ENCODE measurements at places on chromosomes 11 and 22. TPM values are rescaled to one million over a fixed set of nuclear protein-coding genes. Genes with fewer than 3 reads are reported as not detected.

The MS4A15 gene
- not detected for total RNA-seq

The GRIA4 gene
- total RNA-seq = not detected

The ZNF280B gene
- total RNA-seq = 2.2 TPM

The OR51S1 gene
- total RNA-seq = not detected

The APOL5 gene
- not detected for total RNA-seq

The MGAT3 gene
- total RNA-seq = under 0.01 TPM

The MS4A6A gene
- not detected for total RNA-seq

The INPP5J gene
- total RNA-seq = 0.74 TPM

The SCGB2A2 gene
- total RNA-seq = not detected

The RFPL3 gene
- total RNA-seq = not detected

The DLG2 gene
- 2.1 TPM for total RNA-seq

The CCDC87 gene
- total RNA-seq = 0.32 TPM

The DRD2 gene
- total RNA-seq = not detected

The TECTA gene
- under 0.01 TPM for total RNA-seq

The CBLIF gene
- not detected for total RNA-seq

The DDX25 gene
- not detected for total RNA-seq

The PRR5 gene
- total RNA-seq = 16.3 TPM

The KCNK4 gene
- not detected for total RNA-seq

The BACE1 gene
- total RNA-seq = 34.1 TPM

The DBX1 gene
- not detected for total RNA-seq

The MMP10 gene
- total RNA-seq = 1.3 TPM

The PATE4 gene
- total RNA-seq = not detected

The CRYBB2 gene
- total RNA-seq = not detected

The ACTN3 gene
- total RNA-seq = 0.09 TPM

The EIF3M gene
- total RNA-seq = 645 TPM

The SLC22A25 gene
- not detected for total RNA-seq

The TRIM29 gene
- total RNA-seq = 0.51 TPM

The NPAS4 gene
- not detected for total RNA-seq

The C11orf16 gene
- not detected for total RNA-seq

Measured in smooth muscle cell of the umbilical artery (primary cell).